ENCODE measurements at places on chromosomes 11 and 22. TPM values are rescaled to one million over a fixed set of nuclear protein-coding genes. Genes with fewer than 3 reads are reported as not detected.
A peak's percentile ranks its signal among the peaks of the same experiment; 100 is the strongest.

- H3K4me1 ChIP-seq, result no peaks in the 10 kb centered on the region
- no peaks in the 10 kb centered on the region for H3K27me3 ChIP-seq
Measured at GRCh38 chr11:62153087-62153395, 29.2 kb downstream of the INCENP start.

DNA sequence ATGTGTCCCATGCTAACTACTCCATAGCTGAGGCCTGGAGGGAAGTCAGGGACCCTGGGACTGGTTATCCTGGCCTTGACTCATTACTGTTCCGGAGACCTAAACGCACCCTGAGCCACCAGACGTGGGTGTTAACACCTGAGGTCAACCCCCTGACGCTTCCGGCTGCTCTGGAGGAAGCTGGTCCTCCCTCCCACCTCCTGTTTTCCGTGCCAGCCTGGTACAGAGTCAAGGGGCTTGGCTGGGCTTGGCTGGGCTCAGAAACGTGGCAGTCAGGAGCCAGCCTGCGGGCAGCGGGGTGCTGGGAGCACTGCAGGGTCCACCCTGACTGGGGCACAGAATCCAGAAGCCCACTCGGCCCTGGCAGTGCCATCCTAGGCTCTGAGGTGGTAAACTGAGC is 2.6 kb downstream of the TMPRSS4 start:
- H3K27me3 ChIP-seq, result no peaks in the 10 kb centered on the region
- H3K4me1 ChIP-seq, result peaks cover 18% of the 10 kb centered on the region
- H3K4me3 ChIP-seq, result no peak overlapping the region
- no peaks in the 10 kb centered on the region for H3K36me3 ChIP-seq
- no peak overlapping the region for H3K27ac ChIP-seq

- H3K27me3 ChIP-seq, result no peaks in the 10 kb centered on the region
- H3K4me3 ChIP-seq, result no peak overlapping the region
- no peak for DNase-seq
- no peaks in the 10 kb centered on the region for H3K4me1 ChIP-seq
- H3K36me3 ChIP-seq, result no peaks in the 10 kb centered on the region
Measured at GRCh38 chr11:124533626-124534025, 9.8 kb downstream of the OR8B12 start.

APOC3 gene
- 2.6 TPM for polyA plus RNA-seq

DNA sequence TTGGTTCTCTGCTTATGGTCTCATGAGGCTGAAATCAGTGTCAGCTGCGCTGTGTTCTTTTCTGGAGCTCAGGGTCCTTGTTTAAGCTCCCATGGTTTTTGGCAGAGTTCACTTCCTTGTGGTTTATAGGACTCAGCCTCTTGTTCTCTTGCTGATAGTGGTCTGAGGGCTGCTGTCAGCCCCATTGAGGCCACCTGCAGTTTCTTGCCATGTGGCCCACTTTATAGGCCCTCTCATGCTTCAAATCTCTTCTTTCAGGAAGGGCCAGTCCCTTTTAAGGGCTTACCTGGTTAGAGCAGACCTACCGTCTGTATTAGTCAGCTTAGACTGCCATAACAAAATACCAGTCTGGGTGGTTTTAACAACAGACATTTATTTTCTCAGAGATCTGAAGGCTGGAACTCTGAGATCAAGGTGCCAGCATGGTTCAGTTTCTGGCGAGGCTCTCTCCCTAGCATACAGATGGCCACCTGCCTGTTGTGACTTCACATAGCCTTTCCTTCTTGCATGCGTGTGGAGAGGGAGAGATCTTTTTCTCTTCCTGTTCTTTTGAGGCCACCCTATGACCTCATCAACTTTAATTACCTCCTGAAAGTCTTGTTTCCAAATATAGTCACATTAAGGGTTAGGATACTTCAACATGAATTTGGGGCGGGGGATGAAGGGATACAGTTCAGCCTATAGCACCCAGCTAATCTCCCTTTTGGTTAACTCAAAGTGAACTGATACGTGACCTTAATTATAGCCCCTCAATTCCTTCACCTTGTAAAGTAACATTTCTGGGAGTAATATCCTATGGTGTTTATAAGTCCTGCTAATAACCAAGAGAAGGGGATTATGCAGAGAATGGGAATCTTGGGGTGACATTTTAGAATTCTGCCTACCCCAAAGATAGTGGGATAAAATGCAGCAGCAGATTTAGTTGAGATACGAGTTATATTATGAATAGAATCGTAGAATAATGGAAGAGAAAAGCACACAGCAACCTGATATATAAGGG is 131.8 kb downstream of the UVRAG start:
- H3K27ac ChIP-seq, result peak overlapping the region; percentile 89
- H3K4me1 ChIP-seq, result peaks cover 35% of the 10 kb centered on the region
- H3K4me3 ChIP-seq, result no peak overlapping the region
- no peaks in the 10 kb centered on the region for H3K36me3 ChIP-seq
- no peaks in the 10 kb centered on the region for H3K27me3 ChIP-seq

GRCh38 chr22:17968126-17968525 is 56.2 kb downstream of the MICAL3 start:
- no peak overlapping the region for H3K27ac ChIP-seq
- H3K4me1 ChIP-seq, result peaks cover 41% of the 10 kb centered on the region
- no peak overlapping the region for H3K4me3 ChIP-seq
- no peaks in the 10 kb centered on the region for H3K27me3 ChIP-seq
- H3K36me3 ChIP-seq, result no peaks in the 10 kb centered on the region

GRCh38 chr22:21824445-21824912 is 43.0 kb downstream of the MAPK1 start:
- no peaks in the 10 kb centered on the region for H3K4me1 ChIP-seq
- H3K27ac ChIP-seq, result no peak overlapping the region
- no peak overlapping the region for H3K4me3 ChIP-seq
- H3K27me3 ChIP-seq, result no peaks in the 10 kb centered on the region
- DNase-seq, result no peak
- no peaks in the 10 kb centered on the region for H3K36me3 ChIP-seq

CALCA gene
- polyA plus RNA-seq, result 0.33 TPM

TEX54 gene
- polyA plus RNA-seq, result 3.0 TPM

- no peak overlapping the region for H3K4me3 ChIP-seq
- no peaks in the 10 kb centered on the region for H3K27me3 ChIP-seq
- H3K4me1 ChIP-seq, result no peaks in the 10 kb centered on the region
- DNase-seq, result no peak
- H3K27ac ChIP-seq, result no peak overlapping the region
Measured at GRCh38 chr11:77090373-77091111, 12.1 kb upstream of the OMP start.

FOLR2 gene
- polyA plus RNA-seq, result not detected
